NCI-H187 treated with DMSO at 0.1 percent for 48 hours (cell line): ENCODE measurements at places on chromosomes 1 and 21.

GRCh38 chr1:167094690-167095089 is 815 bp downstream of the STYXL2 start:
- DNase-seq: no peak

DNA sequence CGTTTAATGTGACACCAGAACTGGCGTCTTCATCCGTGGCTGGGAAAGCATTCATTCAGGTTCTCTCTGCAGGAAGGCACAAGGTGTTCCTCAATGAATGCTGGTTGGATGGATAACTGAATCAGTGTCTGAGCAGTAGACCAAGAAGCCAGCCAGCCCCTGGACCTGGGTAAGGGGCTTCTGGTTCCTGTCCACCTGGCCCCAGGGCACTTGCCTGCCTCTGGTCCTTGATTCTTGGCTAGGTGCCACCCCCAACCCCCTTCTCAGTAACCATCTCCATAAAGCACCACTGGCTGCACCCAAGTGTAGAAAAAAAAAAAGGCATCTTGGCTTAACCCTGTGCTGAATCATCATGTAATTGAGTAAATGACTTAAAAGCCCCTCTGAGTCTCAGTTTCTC is 59.1 kb downstream of the KCND3 start:
- no peak for DNase-seq

GRCh38 chr1:165248969-165249571 is 107.4 kb downstream of the LMX1A start:
- no peak for DNase-seq

GRCh38 chr1:215507119-215507518 is 60.0 kb upstream of the KCTD3 start:
- DNase-seq: no peak
